ENCODE measurements at places on chromosomes 5 and 9. TPM values are rescaled to one million over a fixed set of nuclear protein-coding genes. Genes with fewer than 3 reads are reported as not detected.

Gene GDNF
- polyA plus RNA-seq: 0.07 TPM

Gene CDKN2B-AS1
- polyA plus RNA-seq: 0.33 TPM

Gene MAT2B
- 78.1 TPM for polyA plus RNA-seq

Gene FGF10
- polyA plus RNA-seq: 44.5 TPM

Gene CLTB
- 41.0 TPM for polyA plus RNA-seq

Gene KLHL9
- 41.7 TPM for polyA plus RNA-seq

Gene GRIA1
- polyA plus RNA-seq: 10.8 TPM

All from left lung (tissue), 14 donors.